Epithelial cell of prostate (primary cell): ENCODE measurements at places on chromosomes 6 and 20.

DNA sequence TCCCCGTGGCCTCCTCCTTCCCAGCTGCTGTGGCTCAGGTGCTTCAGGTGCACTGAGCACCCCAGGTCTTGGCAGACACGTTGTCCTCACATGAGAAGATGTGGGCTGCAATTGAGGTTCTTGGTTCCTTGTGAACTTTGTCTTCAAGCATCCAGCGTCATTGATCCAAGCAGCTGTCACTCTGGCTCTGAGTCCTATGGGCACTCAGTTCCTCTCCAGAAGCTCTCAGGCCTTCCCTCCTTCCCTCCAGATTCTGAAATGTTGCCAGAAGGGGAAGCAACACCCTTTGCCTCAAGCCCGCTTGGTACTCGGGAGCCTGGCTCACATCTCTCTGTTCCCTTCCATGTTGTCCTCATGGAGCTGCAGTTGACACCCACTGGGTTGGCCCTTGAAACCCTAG, 8.4 kb upstream of the MRGBP start:
- no peak for DNase-seq

DNA sequence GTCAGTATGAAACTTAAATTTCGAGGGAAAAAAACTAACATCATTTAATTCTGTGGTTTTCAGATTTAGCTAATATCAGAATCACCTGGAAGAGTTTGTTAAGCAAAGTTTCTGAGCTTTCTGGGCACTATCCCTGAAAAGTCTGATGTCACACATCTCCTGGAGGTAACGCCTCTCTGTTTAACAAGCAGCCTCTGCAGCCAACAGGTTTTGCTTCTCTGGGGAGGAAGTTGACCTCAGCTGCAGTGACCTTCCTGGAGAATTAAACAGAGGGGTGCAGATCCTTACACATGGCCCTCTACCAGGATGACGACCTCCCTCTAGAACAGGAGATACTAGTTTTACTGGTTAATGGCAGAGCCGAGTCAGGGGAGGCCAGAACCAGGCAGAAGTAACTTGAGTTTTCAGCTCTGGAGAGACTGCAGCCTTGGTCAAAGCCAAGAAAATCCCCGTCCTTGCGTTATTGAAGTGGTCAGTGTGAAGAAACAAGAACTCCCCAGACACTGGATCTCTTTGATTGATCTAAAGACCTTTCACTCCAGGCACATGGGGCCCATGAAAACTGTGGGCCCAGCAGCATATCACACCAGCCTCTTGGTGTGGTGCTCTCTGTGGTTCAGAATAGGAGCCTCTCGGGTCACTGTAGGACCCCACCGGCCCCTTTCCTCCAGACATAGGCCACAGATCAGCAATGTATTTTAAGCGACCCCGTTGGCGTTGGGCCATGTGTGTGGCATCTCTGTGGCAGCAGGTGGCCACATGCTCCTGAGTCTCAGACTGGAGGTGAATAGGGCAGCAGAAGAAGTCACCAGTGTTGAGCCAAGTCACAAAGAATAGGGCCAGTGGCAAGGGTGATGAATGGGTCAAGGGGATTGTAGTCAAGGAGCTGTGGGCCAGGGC, 33.4 kb upstream of the CCR6 start:
- no peak for DNase-seq

- no peak for DNase-seq
Observed at GRCh38 chr20:40046703-40047102, 642.3 kb downstream of the MAFB start.

- no peak for DNase-seq
Observed at GRCh38 chr6:144690133-144690532, 405.0 kb downstream of the UTRN start.

DNA sequence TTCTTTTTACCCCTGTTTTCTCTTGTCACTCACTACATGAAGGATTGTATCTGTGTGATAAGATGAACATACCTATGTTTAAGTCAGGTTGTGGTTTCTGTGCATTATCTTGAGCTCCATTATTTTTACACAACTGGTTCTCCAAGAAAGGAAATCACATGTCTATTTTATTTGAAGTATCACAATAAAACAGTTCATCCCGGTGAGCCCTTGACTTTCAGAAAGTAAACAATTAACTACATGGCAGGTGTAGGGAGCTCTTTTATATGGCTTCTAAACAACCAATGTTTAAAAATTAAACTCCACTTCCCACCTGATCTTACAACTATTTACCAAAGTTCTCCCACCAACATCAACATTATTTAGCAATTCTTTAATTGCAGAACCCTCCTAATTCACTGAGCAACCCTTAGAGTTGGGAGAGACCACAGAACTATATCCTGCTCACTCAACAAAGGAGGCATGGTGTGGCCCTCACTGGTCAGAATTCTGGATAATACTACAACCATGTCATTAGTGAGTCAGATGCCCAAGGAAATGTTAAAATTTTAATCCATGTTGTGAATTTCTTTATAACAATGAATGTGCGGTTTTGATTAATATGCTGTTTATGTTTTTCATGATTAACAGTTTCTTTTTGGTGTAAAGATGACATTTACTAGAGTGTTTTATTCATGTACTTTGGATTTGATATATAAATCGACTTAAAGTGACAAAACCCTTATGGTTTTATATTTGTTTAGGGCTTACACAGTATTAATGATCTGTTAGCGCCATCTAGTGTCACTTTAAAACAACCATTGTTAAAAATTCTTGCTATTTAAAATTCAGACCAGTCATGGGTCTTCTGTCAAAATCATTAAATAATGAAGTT, 50.0 kb upstream of the SCGN start:
- no peak for DNase-seq

DNA sequence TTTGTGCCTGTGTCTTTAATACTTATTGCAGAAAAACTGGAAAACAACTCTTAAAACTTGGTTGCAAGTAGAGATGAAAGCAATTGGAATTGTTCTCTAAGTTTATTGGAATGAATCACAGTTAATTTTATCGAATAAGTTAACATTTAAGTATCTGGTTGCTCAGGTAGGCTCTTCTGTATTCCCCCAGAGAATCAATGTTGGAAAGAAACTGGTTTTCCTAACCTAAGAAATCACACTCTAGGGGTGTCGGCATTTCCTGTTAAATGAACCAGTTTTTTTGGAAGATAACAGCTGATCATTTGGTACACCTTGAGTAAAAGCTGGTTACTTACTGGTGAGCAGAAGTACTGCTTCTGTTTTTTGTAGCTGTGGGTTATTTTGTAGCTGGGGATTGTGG, 5.2 kb downstream of the TFAP2C start:
- DNase-seq: no peak

DNA sequence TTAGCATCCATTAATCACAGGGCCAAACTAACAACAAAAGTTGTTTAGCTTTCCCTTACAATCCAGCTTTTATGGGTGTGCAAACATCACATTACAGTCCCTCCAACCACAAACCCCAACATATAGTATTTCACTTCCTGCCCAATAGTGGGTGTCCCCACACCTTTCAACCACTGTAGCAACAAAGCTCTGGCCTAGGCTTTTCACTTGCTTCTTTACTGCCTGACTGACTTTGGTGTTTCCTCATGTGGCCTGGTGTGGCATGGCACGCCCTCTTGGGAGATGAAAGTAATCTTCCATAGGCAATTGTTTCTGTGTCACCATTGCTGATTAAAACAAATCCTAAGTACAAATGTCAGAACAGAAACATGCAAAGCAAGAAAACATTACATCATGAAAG, 46.3 kb downstream of the MCM8 start:
- DNase-seq: no peak
